ENCODE measurements at places on chromosomes 12 and 14. TPM values are rescaled to one million over a fixed set of nuclear protein-coding genes. Genes with fewer than 3 reads are reported as not detected.

DNA sequence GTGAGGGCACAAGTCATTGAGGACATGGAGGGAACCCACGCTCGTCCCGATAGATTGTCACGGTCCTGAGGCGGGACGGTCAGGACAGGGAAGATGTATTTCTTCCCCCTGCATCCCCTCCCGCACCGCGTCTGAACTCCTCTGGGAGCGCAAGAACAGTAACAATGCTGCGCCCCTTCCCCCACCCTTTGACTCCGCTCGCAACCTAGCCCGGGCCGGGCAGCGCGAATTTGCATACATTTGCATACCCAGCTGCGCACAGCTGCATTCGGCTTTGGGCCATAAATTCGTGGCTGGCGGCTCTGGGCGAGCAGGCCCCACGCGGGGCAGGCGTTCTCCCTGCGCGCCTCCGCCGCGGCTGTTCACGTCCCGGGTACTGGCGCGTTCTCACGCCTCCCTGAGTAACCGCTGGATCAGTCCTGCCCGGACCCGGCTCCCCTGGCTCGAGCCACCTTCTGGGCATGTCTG lies 29.0 kb upstream of the SMUG1 start:
- DNase-seq, result peak; percentile 74

TCL1B gene
- not detected for total RNA-seq

MANSC4 gene
- total RNA-seq, result not detected

- no peak for DNase-seq
Observed at GRCh38 chr12:82996168-82996812, 309.6 kb downstream of the TMTC2 start.

CARMIL3 gene
- 0.08 TPM for total RNA-seq

DNA sequence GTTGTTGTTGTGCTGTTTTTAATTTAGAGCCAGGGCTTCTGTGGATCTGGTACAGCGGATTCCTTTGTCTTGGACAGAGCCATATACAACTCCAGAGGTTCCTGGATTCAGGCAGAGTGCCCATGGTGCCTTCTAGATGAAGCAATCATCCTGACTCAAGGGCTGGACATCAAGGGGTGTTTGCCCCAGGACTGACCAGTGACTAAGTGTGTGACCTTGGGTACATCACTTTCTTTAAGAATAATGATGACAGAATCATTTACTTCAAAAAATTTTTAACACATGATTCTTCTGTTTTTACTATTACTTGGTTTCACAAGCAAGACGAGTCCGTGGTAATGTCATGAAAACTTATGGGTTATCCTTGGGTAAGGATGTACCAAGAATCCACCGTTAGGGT lies 397.3 kb downstream of the ZFP36L1 start:
- DNase-seq, result no peak

- DNase-seq, result no peak
Observed at GRCh38 chr14:98334186-98334585, 937.8 kb downstream of the BCL11B start.

- DNase-seq, result no peak
Observed at GRCh38 chr12:26754148-26754547, 78.8 kb downstream of the ITPR2 start.

C1QL4 gene
- not detected for total RNA-seq

- DNase-seq, result no peak
Observed at GRCh38 chr14:99067927-99068326, 204.1 kb downstream of the BCL11B start.

DNA sequence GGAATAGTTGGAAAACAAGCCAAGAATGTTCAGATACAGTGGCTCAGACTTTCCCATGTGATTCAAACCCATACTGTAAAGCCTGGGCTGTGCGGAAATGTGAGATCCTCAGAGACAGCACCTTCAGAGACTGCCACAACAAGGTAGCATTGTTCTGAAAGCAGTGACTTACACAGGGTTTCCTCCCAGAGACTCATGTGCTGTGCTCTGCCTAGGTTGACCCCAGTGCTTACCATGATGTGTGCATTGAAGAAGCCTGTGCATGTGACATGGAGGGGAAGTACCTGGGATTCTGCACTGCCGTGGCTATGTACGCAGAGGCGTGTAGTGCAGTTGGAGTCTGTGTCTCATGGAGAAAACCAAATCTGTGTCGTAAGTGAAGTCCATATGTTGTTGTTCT lies 219.4 kb downstream of the LRRK2 start:
- DNase-seq, result no peak

GRCh38 chr12:89252284-89252683 lies 100.0 kb downstream of the DUSP6 start:
- no peak for DNase-seq

GRCh38 chr12:121712190-121712460 lies 427 bp upstream of the TMEM120B start:
- DNase-seq, result no peak

- DNase-seq, result peak; percentile 62
Observed at GRCh38 chr14:92973261-92973797, 50.4 kb downstream of the CHGA start.

GRCh38 chr12:75366629-75367028 lies 24.3 kb upstream of the GLIPR1L2 start:
- DNase-seq, result no peak

DNA sequence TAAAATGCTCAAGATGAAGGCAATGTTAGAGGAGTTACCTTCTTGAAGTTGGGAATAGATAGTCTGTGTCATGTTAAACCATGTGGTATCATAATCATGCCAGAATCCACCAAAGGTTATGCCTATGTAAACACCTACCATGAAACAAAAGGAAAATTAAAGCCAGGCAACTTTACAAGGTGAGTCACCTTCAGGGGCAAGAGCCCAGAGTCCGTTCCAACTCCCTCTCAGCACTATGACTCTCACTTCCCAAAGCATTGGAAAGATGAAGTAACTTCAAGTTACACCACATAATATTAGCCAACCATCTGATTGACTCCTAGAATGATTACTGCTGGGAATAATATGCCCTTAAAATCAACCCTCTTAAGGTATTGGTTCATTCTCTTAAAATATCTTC lies 38.5 kb downstream of the CATSPERB start:
- DNase-seq, result no peak

LRRC43 gene
- 1.1 TPM for total RNA-seq

USP44 gene
- total RNA-seq, result 3.6 TPM

DNA sequence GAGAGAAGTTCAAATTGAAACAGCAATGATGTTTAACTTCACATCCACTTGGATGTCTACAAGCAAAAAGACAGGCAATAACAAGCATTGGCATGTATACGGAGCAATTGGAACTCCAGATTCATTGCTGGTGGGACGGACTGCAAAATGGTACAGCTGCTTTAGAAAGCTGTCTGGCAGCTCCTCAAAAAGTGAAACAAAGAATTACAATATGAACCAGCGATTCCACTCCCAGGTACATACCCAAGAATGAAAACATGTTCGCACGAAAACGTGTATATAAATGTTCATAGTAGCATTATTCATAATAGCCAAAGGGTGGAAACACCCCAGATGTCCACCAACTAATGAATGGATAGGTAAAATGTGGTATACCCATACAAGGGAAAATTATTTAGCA lies 125.7 kb downstream of the HMGA2 start:
- DNase-seq, result no peak

DNA sequence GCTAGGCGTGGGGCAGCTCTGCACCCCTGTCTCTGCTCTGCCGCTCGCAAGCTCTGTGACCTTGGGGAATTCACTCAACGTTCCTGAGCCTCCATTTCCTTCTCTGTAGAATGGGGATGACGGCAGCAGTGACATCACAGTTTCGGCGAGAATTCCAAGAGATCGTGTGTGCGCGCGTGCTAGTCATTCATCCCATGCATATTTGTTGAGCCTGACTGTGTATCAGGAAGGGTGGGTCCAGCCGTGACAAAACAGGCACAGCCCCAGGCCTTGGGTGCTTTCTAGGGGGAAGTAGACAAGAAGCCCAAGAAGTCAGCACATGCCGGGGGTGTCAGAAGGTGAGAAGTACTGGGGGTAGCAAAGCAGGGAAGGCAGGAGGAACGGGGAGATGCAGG lies 145.6 kb upstream of the NCOR2 start:
- DNase-seq, result no peak

GRCh38 chr12:111569363-111570083 lies 29.6 kb downstream of the ATXN2 start:
- DNase-seq, result no peak

DNA sequence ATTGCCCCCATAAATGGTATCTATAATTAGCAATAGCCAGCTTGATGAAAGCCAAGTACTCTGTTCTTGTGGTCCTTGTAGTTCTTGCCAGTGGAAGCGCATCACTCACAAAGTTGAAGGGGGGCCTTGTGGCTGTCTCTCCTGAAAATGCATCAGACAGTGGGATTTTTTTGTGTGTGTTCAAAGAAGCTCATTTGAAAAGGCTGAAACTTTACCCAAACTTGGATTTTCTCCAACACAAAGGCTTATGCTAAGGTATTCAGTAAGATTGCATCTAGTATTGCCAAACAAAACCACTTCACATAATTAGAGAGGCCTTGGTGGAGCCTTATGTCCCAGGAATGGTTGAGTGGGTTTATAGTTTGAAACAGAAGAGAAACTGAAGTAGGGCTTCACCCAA lies 216.7 kb upstream of the TMTC1 start:
- DNase-seq, result no peak

DNA sequence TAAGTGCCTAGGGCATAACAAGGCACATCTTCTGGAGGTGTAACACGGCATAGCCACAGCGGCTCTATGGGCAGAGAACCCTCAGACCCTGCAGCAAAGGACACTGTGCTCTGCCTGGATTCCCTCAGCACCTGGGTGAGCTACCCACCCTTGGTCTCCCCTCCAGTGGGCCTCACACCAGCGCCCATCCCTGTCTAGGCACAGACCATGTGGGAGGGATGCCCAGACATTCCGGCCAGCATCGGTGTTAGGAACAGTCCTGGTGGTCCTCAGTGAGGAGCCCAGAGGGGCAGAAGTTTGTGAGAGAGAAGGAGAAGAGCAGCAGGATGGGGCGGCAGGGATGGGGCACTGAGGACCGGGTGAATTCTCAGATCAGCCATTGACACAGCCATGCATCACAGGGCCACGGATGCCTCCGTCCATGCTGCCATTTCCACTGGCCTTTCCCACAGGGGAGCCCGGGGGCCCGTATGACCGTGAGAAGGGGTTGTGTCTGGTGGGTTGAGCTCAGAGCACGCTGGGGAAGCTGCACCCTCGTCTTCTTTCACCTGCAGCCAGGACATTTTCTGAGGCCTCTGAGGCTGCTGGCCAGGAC lies 282.7 kb upstream of the SFSWAP start:
- no peak for DNase-seq

- no peak for DNase-seq
Observed at GRCh38 chr12:88553941-88554658, 26.2 kb downstream of the KITLG start.

- no peak for DNase-seq
Observed at GRCh38 chr12:52019113-52019770, 12.5 kb downstream of the TAMALIN start.

DNA sequence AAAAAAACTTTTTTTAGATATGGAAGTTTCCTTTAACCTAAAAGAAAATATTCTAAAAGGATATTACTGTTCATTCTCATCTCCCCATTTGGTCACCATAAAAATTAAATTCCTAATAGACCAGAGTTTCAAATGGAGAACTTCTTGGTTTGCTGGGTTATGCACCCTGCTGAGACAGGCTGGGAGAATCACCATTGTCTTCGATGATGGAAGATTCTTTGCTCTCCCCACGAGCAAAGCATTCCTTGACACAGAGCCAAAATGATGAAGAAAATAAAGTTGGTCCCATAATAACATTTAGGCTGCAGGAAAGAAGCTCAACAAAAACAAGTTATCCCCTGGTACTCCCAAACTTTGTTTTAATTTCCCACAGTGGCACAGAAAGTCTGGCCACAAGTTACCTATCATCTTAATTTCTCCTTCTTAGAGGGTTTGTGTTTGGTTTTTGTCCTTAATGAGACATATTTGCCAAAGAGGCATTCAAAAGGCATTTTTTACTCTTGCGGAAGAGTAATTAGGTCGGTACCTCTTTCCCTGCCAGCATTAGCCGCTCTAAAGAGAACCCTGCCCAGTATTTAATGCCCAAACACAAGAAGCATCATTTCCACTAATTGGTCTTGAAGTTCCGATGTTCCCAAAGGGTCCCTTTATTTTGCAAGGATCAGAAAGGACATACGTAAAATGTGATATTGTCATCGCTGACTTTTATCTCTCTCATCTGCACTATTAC lies 4.8 kb downstream of the DIO2 start:
- no peak for DNase-seq

DNA sequence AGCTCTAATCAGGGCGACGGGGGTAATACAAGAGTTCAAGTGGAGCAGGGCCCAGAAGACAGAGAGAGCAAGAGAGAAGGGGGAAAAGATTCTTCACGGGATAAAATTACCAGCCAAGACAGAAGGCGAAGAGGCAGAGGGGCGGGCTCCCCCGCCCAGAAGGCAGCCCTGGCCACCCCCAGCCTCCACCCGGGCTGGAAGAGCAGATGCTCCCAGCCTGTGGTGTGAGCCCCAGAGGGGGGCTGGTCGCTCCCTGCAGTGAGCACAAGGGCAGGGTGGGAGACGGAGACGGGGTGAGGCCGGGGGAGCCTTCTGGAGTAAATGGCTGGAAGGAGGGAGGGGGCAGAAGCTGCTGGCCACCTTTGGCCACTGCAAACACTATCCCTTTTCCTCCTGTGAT lies 1035.6 kb downstream of the VRK1 start:
- no peak for DNase-seq
